ENCODE measurements at places on chromosomes 12 and 14.

GRCh38 chr14:83689265-83689664 is 1840.7 kb upstream of the FLRT2 start:
- DNase-seq = no peak

GRCh38 chr12:115354007-115354890 is 670.3 kb upstream of the TBX3 start:
- DNase-seq = no peak

DNA sequence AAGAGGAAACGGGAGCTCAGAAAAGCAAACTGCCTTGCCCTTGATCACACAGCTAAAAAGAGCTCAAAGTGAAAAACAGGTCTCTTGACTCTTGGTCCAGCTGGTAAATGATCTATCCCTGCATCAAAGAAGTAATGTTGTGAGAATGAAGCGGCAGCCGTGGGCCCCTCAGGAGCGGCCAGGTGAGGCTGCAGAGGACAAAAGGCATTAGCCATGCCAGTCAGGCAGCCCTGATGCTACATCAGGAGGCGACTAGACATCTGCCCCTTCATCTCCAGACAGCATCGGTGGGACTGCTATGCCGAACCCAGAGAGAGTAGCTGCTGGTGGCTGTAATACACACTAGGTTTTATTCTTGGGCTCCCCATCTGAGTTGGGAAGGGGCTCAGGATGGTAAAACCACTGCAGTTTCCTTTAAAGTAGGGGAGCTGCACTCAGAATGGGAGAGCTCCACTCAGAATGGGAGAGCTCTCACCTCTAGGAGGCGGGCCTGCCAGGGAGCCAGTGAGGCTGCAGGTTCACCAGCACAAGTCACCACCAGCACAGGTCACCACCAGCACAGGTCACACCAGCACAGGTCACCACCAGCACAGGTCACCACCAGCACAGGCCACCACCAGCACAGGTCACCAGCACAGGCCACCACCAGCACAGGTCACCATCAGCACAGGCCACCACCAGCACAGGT is 120.1 kb downstream of the TSPAN9 start:
- DNase-seq = no peak

GRCh38 chr14:68140076-68140741 is 320.6 kb downstream of the RAD51B start:
- DNase-seq = peak; percentile 22

GRCh38 chr14:68076451-68076850 is 256.9 kb downstream of the RAD51B start:
- DNase-seq = no peak

Data from NCI-H1092 (cell line).